Left lung (tissue), 14 donors: ENCODE measurements at places on chromosomes 4 and X. TPM values are rescaled to one million over a fixed set of nuclear protein-coding genes. Genes with fewer than 3 reads are reported as not detected.
A peak's percentile ranks its signal among the peaks of the same experiment; 100 is the strongest.

- DNase-seq = no peak
Measured at GRCh38 chrX:124328765-124329164, 3.7 kb upstream of the TEX13D start.

GRCh38 chr4:111718763-111719559, 426.3 kb upstream of the FAM241A start:
- no peak for DNase-seq

DNA sequence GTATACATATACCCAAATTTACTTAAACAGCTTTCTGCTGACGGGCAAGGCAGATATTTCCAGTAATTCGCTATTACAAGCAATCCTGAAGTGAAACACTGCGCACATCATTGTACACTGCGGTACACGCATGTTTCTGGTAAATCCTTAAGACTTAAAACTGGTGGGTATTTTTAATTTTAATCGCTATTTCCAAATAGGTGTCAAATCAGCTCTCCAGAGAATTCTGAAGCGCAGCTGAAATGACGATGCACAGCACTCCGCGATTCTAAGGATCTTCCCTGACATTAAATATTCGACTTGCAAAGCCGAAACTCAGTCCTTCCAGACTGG, 361 bp downstream of the TMEM128 start:
- no peak for DNase-seq

DNA sequence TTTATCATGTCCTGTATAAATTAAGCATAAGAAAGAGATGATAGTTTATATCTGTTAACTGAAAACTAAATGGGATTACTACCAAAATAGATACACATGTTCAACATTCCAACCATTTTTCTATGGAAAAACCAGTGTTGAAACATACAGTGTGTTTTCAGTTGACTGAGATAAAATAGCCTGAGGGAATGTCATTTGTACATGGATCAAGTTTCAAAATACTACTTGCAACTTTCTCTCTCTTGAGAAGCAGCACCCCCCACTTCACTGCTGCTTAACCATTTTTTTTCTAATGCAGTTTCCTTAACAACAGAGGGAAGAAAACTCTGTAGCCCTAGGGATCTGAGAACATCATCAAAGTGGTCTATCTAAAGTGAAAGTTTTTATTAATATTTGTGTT, 70.8 kb downstream of the NPNT start:
- peak; percentile 13 for DNase-seq

DNA sequence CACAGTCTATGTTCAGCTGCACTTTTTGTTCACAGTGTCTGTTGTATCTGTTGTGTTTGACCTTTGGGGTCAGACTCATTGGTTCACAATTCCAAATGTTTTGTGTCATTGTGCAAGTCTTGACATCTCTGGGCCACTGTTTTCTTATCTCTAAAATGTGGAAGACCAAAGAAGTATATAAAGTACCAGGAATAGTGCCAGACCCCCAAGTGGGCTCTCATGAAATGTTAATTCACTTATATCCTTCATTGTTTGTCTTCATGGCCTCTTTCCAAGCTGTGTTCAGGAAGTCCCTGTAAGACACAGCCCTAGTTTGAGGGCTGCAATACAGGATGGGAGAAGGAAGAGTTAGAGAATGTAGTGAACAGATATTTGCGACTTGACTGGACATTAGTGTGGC, 468.3 kb upstream of the BOD1L1 start:
- peak; percentile 62 for DNase-seq

DNA sequence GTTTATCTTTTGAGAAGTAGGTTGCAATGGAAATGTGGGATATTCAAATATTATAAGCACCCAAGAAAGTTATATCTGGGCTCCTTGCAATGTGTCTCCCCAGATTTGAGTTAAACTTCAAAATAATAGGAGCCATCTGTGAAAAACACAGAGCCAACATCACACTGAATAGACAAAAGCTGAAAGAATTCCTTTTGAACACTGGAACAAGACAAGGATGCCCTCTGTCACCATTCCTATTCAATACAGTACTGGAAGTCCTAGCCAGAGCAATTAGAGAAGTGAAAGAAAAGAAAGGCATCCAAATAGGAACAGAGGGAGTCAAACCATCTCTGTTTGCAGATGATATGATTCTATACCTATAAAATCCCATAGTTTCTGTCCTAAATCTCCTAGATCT, 114.3 kb upstream of the IL1RAPL1 start:
- no peak for DNase-seq

- DNase-seq = no peak
Measured at GRCh38 chr4:33060674-33061542, 2340.7 kb downstream of the PCDH7 start.

DNA sequence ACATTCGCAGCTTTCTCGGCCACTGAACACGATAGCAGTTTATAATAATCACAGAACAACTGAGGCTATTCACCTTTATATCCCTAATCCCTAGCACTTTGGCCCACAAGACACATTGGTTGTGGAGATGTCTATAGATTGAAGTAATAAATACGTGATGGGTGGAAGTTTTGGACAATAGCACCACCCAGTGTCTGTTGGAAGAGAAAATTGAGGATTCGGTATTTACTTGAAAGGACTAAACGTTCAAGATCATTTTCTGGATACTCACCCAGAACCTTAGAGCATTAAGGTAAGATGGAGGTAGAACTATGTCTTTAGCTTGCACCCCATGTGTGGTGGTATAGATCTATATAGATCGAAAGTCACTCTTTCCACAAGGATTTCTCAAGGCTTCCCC, 787 bp upstream of the TMSB15A start:
- peak; percentile 12 for DNase-seq

DNA sequence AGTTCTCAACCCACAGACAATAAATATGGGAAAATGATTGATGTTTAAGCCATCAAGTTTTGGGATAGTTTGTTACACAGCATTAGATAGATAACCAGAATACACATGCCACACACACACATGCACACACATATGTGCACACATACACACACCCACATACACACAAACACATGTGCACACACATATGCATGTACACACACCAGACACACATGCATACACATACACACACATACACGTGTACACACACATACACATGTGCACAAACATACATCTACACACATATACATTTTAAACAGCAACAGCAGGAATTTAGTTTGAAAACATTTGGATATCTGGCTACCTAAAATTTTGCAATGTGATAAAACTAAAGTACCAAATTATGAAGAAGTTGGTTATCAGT, 42.7 kb upstream of the TMEM150C start:
- DNase-seq = no peak

DNA sequence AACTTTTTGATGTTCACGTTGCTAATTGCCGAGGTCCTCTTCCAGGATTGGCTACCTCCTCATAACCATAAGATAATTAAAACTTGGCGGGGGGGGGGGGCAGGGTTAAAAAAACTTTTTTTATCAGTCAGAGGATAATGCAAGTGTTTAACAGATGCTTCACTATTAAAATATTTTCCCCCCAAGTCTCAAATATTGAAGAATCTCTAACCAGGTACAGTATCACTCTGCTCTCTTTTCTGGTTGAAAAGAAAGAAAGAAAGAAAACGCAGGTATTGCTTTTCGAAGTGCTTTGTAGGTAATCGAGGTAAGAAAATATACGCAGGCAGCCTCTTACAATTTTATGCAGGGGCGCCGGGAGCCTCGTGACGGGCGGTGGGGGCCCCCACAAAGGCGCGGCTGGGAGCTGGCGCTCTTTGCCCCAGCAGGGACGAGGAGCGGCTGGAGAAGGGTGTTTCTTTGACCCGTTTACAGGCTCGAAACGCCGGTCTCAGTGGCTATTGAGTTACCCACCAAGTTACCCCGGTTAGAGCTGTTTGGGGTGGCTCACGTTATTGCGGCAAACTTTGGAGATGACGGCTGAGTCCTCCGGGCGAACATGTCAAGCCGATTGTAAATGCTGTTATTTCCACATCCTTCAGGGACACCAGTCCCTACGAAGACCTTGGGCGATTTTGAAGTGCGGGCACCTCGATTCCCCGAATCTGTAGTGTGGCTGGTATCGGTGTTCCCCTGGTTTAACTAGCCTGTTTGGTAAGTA, 477 bp upstream of the HAND2 start:
- DNase-seq = no peak

DNA sequence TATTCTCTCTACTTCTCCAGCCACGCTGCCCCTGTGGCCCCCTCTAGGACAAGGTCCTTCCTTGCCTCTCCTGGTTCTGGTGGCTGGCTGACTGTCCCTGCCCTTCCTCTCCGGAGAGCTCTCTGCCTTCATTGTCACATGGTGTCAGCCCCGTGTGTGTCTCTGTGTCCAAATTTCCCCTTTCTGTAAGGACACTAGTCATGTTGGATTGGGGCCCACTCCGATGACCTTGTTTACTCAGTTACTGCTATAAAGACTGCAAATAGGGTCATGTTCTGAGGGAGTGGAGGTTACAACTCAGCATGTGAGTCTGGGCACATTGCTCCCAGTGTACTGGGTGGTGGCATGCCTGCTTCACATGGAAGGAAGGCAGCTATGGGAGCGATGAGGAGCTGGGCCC, 129.5 kb upstream of the PSAPL1 start:
- DNase-seq = no peak

- no peak for DNase-seq
Measured at GRCh38 chr4:185358959-185359358, 36.8 kb downstream of the LRP2BP start.

- no peak for DNase-seq
Measured at GRCh38 chr4:80852061-80852460, 178.4 kb upstream of the BMP3 start.

DNA sequence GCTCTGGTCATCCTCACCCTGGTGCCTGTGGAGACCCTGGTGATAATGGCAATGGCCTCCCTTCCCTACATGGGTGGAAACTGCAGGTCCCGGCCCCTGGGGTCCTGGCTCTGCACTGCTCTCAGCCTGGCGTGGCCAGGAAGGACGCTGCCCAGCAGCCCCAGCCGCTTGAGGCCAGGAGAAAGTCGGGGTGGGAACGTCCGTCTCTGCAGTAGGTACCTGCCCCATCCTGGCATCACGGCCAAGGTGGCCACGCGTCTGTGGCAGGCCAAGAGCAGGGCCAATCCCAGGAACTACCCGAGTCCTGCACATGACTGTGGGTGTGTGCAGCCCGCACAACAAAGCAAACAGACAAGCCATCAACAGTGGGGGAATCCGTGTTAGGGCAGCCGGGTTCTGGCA, 33.8 kb downstream of the FGFRL1 start:
- DNase-seq = no peak

GRCh38 chr4:167406181-167406580, 171.9 kb upstream of the SPOCK3 start:
- DNase-seq = no peak

TMEM150C gene
- total RNA-seq = 4.3 TPM

PAGE5 gene
- total RNA-seq = not detected

NEIL3 gene
- 2.2 TPM for total RNA-seq

HGFAC gene
- not detected for total RNA-seq
